ENCODE measurements at places on chromosomes 16 and 17.

GRCh38 chr17:17042851-17043460, 699 bp downstream of the MPRIP start:
- DNase-seq = peak; percentile 55

- no peak for DNase-seq
Observed at GRCh38 chr17:50155115-50155819, 4.8 kb upstream of the PPP1R9B start.

DNA sequence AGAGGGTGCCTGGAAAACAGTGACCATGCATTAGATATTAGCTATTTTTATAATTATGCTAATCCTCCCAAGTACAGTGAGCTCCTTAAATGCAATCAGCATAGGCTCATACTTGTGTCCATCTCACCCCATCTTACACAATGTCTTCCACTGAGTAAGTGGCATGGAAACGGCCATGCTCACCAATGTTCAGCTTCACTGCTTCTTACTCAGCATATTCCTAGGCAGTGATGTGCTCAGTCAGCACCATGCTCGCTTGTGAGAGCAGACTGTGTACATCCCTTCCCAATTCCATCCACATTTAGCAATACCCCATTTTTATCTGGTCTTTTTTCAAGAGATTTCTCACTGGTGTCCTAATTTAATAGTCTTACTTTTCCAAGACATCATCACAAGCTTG, 454.8 kb upstream of the SOX9 start:
- DNase-seq = no peak

GRCh38 chr16:50972876-50973275, 178.2 kb downstream of the SALL1 start:
- DNase-seq = no peak
